ENCODE measurements at places on chromosomes 3 and 15.

GRCh38 chr3:72664184-72664975, 183.9 kb downstream of the SHQ1 start:
- no peak for DNase-seq

DNA sequence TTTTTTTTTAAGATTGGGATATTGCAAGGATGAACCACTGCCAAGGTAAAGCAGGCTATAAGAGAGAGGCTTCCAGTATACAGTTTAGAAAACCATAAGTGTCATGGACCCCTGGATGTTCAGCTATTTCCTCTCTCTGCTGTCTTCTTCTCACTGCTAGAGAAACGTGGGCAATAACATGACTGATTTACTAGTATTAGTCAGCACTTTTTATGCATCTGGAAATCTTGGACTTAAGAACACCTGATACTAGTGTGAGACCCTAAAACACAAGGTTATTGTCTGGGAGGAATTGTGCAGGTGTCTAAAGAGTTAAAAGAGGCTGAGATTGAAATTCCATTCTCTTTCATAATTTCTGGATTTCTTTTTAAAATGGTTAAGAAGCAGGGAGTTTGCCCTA, 460.6 kb upstream of the MCTP2 start:
- no peak for DNase-seq

GRCh38 chr3:184685646-184686045, 26.2 kb downstream of the MAGEF1 start:
- no peak for DNase-seq

GRCh38 chr15:84766461-84767035, 18.2 kb downstream of the ZNF592 start:
- DNase-seq, result no peak

GRCh38 chr3:66378256-66378655, 122.6 kb downstream of the LRIG1 start:
- DNase-seq, result peak; percentile 60

GRCh38 chr3:157030712-157031111, 129.2 kb downstream of the CCNL1 start:
- DNase-seq, result no peak

DNA sequence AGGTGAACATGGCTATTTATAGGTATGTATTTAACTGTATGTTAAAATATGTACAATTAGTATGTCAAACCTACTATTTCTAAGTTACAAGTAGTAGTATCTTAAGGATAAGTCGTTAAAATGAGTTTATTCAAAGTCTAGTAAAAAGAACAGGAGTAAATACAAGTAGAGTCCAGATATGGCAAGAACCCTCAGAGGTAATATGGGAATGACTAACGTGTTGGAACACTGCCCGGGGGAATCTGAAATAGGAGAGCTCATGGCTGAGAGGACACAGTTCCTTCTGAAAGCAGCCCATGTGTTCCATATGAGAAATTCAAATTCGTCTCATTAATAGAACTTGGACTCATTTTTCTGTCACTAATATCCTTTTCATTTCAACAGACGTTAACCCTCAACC, 158.8 kb downstream of the CLSTN2 start:
- DNase-seq, result no peak

DNA sequence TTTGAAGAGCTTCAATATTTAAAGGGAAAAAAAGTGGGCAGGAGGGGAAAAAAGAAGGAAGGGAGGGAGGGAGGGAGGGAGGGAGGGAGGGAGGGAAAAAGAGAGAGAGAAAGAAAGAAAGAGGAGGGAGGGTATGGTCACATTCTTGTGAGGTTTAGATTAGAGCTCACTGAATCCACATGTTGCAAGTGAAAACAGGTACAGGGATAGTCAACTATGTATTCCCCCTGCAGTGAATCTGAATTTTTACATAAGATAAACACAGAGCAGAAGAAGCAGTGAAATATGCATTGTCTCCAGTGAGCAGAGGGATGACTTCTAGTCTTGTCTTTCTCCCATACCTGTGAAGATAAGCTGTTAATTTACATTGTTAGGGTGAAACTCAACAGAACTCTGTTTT, 84.0 kb downstream of the IFT80 start:
- DNase-seq, result no peak

GRCh38 chr3:31704591-31705179, 172.0 kb downstream of the STT3B start:
- no peak for DNase-seq

- peak; percentile 74 for DNase-seq
Observed at GRCh38 chr3:44198284-44199269, 43.1 kb upstream of the TOPAZ1 start.

DNA sequence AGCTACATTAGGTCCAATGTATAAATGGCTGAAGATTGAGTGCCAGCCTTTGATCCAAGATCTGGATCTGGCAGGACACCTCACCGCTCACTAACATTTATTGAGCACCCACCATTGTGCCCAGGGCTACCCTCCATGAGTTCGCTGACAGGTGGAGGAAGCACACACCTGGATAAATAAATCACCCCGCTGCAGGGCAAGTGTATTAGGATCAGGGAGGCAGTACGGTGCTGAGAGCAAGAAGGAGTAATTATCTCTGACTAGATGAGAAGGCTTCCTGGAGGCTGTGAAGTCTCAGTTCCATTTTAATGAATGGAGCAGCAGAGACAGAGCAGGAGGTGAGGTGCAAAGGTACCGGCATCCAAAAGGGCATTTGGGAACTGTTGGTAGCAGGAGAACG, 104.1 kb downstream of the LIPC start:
- no peak for DNase-seq

GRCh38 chr15:47870300-47870955, 153.1 kb downstream of the SEMA6D start:
- DNase-seq, result no peak

DNA sequence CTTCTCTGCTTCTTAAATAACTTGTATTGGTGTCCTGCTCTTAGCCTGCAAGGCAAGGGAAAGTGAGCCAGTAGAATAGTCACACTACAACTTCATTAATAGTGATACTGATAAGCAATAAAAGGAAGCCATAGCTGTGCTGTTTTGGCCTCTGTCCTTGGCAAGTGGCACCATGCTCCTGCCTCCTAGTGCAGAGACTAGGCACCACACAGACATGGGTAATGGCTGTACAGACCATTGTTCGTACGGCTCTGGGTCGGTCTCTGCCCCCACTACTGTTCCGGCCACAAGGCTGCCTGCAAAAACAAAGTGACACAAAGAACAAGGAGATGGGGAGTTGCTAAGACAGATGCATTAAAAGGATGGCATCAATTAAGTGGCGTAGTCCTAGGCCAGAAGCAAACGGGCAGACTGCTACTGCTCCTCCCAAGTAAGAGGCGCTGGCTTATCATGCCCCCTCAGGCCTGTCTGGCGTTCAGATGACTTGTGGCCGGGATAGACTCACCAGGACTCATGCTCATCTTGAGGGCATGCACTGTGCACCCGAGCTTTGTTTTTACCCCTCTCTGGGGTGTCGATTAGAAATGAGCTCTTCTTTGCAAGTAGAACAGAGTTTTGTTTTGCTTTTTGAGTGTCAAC, 75.6 kb downstream of the TRAK1 start:
- DNase-seq, result no peak

DNA sequence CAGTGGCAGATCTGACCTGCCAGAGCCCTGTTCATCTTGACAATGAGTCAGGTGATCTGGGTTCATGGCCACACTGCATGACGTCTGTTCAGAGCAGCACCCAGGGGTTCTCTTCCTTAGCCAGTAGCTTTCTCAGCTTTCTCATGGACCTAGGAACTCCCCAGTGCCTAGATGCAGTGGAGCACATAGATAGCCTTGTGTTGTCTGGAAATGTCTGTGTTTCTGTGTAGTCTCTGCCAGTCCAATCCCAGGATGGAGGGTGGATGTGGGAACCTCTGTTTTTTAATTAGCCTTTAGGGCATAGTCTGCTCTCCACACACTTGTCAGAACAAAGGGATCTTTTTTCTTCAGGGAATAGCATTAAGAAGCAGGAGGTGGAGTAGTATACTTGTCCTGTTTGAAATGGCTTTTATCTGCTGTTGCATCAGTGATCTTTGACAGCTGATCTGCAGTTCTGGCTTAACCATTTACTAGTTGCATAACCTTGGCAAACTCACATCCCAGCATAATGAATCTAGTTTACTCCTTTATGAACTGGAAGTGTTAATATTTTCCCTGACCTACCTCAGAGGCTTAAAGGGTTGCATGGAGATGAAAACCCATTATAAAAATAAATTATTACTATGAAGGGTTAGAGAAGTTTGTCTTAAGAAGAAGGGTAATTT, 16.1 kb upstream of the CACNA1D start:
- DNase-seq, result no peak

DNA sequence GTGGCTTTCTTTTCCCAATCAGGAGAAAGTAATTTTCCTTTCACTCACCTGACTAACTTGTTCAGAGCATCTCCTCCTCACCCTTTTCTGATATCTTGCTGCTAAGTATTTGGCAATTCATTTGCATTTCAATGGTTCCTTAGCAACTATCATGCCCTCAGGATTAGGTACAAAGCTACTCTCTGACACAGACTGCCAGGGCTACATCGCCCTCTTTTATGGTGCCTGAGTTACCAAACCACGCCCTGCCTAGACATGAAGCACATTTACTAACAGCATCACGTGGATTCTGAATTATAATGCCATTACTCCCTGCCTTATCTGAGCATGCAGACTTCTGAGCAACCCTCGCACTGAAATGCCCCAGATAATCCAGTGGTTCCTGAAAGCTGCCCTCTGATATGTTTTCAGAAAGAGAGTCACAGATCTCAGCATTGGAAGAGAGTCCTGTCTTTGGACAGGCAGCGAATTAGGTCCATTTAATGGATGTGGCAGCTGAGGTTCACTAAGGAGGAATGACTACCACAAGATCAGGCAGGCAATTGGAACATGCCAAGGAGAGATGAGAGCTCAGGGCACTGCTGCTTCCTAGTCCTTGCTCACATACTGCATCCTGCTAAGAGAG, 14.5 kb downstream of the EPHB1 start:
- DNase-seq, result no peak

DNA sequence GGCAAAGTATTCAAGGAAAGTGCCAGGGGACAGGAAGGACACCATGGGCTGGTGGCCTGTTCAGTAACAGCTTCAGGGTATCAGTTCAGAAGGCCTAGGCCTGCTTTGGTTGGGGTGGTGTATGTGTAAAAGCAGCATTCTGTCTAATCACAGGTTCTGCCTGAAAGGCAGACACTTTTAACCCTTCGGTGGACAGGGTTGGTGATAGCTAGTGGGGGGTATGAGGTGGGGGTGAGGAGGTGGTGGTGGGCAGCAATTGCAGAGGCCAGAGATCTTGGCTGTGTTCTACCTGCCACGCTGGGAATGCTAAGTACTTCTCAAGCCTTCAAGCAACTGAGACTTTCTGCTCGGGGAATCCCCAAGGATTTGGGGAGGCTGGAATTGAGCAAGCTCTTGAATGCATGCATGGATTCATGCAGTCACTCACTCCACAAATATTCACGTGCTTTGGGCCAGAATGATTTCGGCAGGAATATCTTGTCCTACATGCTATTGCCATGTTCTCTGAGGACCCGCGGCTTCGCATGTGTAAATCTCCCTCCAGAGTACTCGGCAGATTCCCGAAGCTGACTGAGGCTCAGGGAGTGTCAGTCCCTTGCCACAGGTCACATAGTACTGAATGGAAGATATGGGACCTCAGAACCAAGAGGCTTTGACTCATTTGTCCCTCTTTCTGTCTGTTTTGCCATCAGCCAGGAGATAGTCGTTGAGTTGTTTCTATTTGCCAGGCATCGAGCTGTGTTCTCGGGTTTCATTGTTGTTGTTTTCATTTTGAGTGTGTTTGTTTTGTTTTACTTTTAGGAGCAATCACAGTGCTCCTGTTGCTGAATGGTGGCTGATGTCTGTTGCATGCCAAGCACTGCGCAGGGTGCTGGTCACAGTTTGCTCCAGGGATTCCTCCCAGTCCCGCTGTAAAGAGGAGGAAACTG, 65.5 kb downstream of the SMAD3 start:
- DNase-seq, result no peak

GRCh38 chr3:178381971-178382448, 154.2 kb upstream of the KCNMB2 start:
- DNase-seq, result no peak

DNA sequence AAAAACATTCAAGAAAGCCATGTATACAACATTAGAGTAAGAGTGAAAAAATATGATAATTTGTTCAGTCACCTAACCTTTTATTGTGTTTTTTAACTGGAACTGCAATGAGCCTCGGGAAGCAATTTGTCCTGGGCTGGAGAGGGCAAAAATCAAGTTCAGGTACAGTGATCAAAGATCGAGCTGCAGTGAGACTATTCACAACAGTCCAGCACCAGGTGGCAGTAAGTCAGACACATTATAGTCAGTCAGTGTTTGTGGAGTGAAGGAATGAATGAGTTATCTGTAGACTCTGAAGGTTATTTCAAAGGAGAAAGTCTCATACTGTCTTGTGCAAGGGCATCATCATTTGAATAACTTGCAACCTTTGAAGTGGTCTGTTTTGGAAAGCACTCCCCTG, 116.6 kb downstream of the CHDH start:
- DNase-seq, result no peak

DNA sequence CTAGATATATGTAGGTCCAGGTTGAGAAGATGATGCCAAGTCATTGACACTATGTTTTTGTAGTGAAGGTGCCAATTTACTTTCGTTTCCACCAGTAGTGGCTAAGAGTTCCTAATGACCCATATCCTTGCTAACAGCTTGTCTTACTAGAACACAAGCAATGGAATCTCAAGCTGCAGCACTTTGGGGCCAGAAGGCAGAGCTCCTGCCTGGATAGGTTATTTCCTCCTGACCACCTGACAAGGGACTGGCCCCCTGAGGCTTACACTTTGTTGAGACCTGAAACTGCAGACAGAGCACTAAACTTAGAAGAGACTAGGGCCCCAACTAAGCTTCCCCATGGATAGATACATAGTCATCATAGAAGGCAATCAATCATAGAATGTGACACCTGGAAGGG, 11.7 kb downstream of the ONECUT1 start:
- no peak for DNase-seq

GRCh38 chr3:119834754-119835370, 53.0 kb downstream of the NR1I2 start:
- no peak for DNase-seq

- DNase-seq, result no peak
Observed at GRCh38 chr3:47428662-47429061, 47.1 kb downstream of the SCAP start.

DNA sequence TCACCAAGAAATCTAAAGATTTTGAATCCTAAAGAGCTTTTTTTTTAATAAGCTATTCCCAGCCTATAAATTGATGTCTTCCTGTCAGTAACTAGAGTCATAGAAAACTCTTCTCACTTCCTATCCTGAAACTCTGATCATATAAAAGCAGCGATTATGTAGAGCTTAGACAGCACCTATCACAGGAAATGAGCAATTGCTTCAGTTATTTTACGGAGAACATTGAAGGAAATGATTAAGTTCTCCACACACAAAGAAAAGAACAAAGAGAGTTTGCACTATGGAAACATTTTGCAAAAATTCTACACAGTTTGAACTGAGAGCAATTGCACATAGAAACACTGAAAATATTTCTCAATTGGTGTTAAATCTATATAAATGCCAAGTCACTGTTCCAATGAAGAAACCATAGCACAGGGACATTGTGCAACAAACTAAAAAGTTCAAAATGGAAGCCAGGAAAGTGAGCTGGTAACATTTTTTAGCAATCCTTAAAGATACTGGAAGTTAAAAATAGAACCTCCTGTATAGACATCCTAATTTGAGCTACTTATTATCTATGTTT, 291.5 kb upstream of the ARHGEF26 start:
- no peak for DNase-seq

All from CD4-positive, alpha-beta T cell treated with Interleukin-17A for 4 hours (primary cell).